ENCODE measurements at places on chromosomes 5 and 9.

GRCh38 chr9:81268048-81268447, 421.3 kb downstream of the TLE1 start:
- no peak for DNase-seq

DNA sequence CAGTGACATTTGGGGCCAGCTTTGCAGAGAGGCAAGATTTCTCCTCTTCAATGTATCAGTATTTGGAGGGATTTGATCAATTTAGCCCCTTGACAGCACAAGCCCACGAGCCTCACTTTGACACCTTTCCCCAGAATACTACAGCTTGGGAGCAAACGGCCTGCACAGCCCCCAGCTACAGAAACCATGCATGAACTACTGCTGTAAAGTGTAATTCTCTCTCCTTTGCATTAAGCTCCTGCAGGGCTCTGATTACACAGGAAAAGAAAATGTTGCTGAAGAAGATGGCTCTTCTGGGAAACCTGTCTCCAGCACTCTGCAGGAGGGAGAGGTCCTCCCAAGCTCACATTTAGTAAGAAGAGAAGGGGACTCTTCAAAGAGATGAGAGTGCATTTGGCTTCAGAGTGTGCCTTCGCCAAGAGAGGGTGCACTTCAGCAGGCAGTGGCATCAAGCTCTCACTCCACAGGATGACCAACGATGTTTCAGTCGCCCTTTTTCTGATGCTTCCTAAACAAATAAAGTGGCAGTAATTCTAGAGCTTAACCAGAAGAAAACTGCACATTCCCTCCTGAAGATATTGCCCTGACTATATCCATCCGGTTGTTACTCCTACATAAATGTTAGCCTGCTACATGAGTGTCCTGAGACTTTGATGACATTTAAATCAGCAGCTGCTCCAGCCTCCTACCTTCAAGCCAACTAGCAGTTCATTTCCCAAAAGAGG, 272.2 kb downstream of the AUH start:
- no peak for DNase-seq

DNA sequence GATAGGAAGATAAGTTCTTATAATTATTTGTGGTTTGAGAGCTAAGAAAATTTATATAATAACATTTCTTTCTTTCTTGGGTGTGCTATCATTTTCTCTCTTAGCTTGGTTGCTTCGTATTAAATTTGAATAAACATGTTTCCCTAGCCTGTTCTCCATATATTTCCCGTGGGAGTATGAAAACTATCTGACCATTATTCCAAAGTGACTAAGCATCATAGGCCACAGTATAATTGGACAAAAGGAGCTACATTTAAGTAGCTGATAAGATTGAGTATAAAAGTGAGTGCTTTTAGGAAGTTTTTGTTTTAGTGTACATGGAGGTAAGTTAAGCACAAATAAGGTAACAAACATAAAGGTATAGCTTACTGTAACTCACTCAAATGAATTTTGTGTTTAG, 8.4 kb upstream of the OSMR start:
- DNase-seq, result no peak

GRCh38 chr5:565782-566440, 41.7 kb upstream of the SLC9A3 start:
- no peak for DNase-seq

DNA sequence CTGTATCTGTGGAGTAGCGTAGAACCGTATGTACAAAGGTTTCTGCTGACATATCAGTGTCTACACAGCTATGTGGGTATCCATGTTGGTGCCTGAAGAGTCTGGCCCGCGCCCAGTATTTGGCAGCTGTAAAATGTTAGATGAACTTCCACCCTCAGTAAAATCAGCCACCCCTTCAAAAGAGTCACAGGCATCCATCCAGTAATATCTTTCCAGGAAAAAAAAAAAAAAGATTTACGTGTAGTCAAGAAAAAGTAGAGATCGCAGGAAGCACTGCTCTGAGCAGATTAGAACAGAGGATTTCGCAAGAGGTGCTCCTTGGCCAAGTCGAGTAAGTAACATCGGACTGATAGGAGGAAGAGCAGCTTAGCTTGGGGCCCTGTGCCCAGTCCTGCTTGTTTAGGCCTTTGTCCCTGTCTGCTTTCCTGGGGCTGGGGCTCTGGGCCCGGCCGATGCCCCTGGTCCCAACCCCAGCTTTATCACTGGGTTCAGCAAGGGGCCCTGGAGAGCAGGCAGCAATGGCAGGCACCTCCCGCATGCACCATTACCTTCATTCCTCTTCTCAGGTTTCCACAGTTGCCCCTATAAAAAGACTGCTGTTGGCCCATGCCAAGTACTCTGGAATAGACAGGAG, 21.2 kb downstream of the DAPK1 start:
- DNase-seq, result no peak

DNA sequence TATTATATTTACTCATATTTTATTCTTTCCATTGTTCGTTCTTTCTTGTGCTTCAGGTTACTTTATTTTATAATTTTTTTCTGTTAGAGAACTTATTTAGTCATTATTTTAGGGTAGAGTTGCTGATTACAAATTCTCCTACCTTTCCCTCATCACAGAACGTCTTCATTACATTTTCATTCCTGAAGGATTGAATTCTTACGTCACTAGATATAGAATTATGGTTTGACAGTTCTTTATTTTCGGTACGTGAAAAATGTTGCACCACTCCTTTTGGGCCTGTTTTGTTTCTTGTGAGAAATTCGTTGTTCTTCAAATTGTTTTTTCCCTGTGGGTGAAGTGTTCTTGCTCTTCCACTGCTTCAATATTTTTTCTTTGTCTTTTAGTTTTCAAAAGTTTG, 20.8 kb upstream of the OR2S2 start:
- no peak for DNase-seq

DNA sequence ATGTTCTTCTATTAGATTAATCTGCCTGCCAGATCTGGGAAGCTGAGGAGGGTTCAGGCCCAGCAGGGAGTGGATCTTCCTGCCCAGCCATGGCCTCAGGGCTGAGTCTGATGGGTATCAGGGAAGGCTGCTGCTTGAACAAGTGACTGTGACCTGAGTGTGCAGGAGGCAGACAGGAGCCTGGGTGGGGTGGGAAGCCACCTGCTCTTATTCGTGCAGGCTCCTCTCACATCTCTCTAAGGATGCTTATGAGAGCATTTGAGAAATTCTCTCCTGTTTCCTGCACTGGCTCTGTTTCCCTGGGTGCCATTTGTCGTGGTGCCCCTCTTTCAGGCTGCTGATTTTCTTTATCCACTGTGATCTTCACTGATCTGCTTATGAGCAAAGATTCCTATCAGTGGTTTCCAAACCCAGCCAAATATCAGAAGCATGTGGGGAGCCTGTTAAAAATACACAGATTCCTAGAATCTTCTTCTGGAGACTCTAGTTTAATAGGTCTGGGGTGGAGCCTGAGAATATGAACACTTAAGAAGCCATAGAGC, 2.1 kb downstream of the RGS3 start:
- no peak for DNase-seq

GRCh38 chr9:78664370-78664769, 367.4 kb downstream of the PSAT1 start:
- no peak for DNase-seq

DNA sequence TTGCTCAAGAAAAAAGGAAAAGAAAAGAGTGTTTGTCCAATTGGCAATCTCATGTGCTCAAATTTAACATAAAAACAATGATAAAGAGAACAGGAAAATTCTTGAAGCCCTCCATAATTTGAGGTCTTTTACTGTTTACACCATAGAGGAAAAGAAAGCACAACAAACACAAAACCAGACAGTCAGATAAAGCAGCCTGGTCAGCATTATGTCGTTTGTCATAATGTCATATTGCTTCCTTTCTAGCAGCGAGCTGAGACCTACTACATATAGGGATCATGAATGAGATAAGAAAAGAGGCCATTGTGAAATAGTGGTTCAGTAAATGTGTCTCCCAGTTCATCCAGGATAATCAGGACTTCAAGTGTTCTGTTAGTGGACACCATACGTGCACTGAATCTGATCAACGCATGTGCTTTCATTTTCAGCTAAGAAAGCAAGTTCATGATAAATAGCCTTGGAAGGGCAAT, 64.7 kb upstream of the SELENOP start:
- no peak for DNase-seq

- no peak for DNase-seq
These were observed 367.0 kb downstream of the NTRK2 start for GRCh38 chr9:85036496-85036895.

- DNase-seq, result no peak
These were observed 22.5 kb downstream of the FXN start for GRCh38 chr9:69058101-69058500.

DNA sequence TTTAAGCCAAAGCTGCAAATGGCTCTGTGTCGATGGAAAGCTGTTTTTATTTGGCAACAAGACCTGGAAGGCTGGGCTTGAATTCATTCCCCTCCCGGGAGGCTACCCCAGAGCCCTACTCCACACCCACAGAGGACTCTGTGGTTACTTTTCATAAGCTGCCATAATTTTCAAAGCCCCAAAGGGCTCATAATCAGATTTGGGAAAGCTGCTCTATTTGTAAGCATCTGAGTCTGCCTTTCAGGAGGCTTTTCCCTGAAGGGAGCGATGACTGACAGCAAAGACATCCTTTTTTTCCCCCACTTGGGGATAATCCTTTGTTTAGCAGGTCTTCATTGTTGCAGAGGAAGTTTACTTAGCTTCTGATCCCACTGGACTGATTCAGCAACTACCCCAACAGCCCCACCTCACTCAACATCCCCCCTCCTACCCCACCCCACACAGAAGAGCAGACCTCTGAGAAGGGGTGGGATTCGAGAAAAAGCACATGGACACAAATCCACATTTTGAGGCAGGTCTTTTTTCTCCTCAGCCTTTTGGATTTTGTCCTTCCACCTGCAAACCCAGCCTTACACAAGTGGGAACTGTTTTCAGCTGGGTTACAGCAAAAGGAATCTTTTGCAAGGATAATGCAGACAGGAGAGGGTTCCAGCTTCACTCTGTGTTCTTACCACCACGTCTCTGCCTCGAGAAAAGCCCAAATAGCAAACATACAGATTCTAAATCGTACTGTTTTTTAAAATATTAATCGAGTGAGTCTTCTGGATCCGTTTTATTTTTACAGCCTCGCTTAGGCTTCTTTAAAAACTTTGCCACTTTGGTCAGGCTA, 244.4 kb upstream of the TUT7 start:
- no peak for DNase-seq

- DNase-seq, result no peak
These were observed 35.8 kb upstream of the SPRY4 start for GRCh38 chr5:142360607-142361120.

DNA sequence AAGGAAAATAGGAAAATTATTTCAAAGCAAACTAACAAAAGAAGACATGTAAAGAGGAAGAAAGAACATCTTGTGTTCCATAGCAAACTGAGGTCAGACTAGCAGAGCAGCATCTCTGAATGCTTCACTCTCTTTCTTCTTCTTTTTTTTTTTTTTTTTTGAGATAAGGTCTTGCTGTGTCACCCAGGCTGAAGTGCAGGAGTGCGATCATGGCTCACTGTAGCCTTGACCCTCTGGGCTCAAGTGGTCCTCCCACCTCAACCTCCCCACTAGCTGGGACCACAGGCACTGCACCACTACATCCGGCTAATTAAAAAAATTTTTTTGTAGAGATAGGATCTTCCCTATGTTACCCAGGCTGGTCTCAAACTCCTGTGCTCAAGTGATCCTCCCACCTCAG, 36.6 kb downstream of the MELK start:
- DNase-seq, result no peak

DNA sequence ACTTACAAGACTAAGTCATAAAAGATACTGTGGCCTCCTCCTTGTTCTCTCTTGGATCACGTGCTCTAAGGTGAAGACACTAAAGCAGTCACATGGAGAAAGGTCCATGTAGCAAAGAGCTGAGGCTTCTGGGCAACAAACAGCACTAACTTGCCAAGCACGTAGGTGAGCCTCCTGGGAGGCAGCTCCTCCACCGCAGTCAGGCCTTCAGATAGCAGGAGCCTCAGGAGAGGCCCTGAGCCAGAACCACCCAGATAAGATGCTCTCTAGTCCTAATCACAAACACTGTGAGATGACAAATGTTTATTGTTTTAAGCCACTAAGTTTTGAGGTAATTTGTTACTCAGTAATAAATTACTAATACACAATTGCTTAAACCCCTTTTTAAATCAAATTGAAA, 38.0 kb downstream of the WDR41 start:
- DNase-seq, result no peak

DNA sequence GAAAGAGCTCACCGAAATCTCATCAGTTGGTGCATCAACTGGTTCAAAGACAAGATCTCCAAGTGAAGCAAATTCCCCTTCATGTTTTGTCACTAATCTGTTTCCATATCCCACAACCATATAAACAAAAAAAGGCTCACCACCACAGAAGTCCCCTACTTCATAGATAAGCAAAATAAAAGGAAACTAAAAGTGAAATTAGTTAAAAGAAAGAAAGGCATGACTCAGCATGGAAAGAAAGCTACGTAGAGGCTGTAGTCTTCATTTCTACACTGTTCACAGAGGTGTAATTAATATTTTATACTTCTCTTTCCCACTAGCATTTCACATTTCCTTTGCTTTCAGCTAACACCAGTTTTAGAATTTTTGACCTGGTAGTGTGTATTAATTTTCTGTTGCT, 208.0 kb downstream of the CYLC2 start:
- DNase-seq, result no peak

DNA sequence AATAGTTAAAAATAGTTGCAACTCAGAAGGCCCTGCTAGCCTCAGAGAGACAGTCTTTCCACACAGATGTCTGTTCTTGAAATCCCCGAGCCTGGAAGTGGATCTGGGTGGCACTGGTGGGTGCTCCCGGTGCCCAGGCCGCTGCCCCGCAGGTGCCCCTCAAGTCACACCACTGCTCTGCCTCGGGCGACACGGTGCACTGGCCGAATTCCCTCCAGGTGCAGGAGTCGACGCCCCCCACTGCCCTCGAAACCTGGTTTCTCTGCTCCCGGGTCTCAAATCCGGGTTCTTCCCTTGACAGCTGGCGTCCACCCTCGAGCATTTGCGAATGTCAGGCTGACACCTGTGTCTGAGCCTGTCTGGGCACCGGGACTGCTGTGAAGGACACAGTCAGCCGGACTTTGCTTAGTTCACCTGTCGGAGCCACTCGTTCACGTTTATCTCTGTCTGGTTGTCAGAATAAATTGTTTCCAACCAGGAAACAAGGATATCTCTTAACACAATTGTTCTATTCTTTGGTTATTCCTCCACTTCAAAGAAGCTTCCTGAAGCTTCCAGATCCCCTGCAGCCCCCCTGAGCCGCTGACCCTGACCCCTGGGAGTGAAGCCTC, 27.1 kb downstream of the SLC9A3 start:
- no peak for DNase-seq

- DNase-seq, result no peak
These were observed 26.2 kb downstream of the ARL14EPL start for GRCh38 chr5:116058346-116058936.

GRCh38 chr5:37580106-37580505, 201.0 kb downstream of the WDR70 start:
- no peak for DNase-seq

DNA sequence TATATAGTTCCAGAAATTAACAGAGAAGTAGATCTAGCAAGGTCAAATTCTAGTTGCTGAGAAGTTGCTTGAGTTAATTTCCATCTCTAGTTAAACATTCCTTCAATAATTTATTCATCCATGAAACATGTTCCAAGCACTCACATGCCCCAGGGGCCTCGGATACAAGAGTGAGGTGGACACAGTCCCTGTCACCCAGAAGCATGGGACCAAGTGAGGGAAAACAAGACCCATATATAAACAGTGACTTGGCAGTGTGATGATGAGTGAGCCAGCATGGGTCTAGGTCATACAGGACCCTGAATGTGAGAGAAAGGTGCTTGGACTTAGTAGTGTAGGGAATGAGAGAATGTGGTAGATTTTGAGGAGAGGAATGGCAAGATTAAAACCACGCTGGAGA, 216.9 kb downstream of the TTLL11 start:
- no peak for DNase-seq

All from T-helper 1 cell (primary cell).